Activated T-cell treated with anti-CD3 and anti-CD28 coated beads for 24 hours (primary cell): ENCODE measurements at places on chromosomes 5 and 9.

DNA sequence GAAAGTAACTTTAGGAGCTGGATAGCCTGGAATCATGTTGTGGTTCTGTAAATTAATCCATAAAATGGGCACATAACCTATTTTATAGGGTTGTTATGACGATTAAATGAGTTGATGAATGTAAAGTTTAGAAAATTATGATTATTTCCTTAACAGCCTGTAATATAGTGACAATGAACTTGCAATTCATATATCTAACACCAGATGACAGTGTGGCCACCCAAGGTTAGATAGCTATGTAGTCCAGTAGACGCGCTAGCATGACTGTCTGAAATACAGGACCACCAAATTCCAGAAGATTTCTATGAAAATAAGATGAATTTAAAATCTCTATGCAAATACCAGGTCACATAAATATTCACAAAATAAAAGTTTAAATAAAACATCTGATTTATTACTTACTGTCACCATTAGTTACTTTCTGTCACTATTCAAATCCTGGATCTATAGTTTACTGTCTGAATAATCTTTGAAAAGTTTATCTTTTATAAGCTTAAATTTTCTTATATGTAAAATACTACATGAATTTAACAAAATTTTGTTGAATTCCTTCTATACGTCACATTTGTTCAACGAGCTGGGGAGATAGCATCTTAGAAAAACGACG, 26.1 kb upstream of the MACIR start:
- DNase-seq, result no peak

GRCh38 chr5:7802855-7803254, 48.1 kb downstream of the CFAP90 start:
- DNase-seq, result no peak

GRCh38 chr9:129412814-129413536, 207.9 kb downstream of the C9orf50 start:
- DNase-seq, result peak; percentile 22

- DNase-seq, result no peak
Measured at GRCh38 chr5:88732181-88732633, 150.8 kb downstream of the MEF2C start.

DNA sequence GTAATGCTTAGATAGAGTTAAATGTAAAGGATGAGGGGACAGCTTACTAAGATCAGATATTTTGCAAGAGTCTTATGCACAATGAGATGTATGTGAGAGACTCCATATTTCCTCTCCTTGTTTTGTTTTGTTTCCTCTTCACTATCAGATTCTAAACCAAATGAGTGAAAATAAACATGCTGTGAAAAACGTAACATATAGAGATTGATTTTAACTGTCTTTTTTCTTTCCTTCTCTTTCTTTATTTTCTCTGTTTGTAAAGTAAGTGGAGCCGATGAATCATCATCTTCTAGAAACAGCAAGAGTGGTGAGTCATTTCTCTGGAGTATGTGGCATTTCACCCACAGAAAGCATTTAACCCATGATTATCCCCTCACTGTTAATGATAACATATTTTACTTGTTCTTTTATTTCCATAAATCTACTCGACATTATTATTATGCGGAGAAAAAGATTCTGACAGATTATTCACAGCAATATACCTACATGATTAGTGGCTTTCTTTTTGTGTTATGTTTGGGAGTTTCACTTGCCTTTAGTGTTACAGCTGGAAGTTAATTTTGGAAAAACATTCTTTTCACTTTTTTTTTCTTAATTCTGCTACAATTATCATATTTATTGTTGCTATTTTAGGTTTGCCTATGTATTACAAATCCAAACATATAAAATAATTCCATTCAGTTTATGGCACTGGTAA, 2.1 kb upstream of the ANXA1 start:
- no peak for DNase-seq

DNA sequence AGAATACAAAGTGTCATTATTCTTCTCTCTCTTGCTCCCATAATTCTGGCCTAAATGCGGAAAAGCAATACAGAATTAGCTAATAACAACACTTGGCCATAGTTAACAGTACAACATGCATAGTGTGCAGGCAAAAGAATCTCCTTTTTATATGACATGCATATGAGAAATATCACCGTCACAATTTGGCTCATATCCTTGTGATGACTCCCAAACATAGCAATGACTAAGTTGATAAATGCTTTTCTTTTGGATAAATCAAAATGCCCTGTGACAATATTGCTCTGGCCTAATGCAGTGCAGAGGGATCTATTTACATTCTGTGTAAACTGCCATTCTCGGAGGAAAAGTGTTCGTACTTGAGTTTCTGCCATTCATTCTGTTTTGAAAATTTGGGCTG, 121.9 kb upstream of the GHR start:
- no peak for DNase-seq

DNA sequence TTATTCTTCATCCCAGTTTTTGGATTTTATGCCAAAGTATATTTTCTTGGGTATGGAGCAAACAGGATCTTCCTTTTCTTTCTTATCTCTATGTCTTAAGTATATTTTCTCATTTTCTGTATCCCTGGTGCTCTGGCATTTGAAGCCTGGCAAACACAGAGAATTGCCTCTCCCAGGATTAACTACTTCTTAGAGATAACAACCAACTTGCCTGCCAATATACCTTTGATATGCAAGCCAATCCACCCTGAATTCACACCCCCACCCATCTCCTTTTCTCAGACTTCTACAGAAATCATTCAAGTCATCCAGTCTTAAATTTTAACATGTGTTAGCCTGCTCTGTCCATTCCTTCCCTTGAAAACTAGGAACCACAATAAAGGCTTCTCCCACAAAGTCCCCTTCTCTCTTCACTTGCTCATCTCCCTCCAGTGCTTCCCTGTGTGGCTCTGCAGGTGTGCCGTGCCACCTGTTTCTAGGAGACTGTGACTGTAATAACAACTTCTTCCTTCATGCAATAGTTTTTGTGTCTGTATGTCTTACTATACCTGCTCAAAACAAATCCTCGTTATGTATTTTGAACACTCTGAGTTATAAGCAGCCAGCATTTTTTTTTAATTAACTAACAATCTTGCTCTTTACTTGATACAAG, 649.7 kb upstream of the RIOK2 start:
- DNase-seq, result no peak

DNA sequence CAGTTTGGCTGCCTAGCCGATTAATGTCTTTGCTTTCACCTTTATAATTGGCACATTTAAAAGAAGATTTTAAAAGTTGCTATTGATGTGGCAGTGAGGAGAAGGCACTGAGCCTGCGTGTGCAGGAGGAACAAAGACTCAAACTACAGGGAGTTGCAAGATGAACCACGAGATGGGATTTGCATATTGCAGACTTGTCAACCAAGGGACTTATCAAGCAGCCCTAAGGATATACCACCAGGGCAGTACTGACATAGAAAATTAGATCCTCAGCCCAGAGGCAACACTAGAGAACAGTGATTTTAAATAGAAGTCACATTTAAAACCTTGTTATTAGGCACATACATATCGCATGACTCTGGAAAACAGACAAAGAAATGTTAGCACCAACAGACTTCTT, 342.6 kb downstream of the GLIS3 start:
- DNase-seq, result no peak

DNA sequence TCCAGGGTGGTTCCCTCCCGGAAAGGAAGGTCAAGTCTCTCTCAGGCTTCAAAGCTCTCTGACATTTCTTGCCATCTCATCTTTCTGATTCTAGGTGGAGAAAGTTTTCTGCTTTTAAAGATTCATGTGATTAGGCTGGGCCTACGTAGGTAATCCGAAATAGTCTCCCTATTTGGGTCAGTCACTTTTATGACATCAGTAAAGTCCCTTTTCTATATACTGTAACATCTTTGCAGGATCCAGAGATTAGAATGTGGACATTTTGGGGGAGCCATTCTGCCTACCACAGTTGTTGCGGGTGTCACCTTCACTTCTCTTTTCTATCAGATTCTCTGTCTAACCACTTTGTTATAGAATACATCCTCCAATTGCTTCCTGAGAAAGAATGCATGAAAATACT, 1.9 kb upstream of the RNF180 start:
- no peak for DNase-seq

DNA sequence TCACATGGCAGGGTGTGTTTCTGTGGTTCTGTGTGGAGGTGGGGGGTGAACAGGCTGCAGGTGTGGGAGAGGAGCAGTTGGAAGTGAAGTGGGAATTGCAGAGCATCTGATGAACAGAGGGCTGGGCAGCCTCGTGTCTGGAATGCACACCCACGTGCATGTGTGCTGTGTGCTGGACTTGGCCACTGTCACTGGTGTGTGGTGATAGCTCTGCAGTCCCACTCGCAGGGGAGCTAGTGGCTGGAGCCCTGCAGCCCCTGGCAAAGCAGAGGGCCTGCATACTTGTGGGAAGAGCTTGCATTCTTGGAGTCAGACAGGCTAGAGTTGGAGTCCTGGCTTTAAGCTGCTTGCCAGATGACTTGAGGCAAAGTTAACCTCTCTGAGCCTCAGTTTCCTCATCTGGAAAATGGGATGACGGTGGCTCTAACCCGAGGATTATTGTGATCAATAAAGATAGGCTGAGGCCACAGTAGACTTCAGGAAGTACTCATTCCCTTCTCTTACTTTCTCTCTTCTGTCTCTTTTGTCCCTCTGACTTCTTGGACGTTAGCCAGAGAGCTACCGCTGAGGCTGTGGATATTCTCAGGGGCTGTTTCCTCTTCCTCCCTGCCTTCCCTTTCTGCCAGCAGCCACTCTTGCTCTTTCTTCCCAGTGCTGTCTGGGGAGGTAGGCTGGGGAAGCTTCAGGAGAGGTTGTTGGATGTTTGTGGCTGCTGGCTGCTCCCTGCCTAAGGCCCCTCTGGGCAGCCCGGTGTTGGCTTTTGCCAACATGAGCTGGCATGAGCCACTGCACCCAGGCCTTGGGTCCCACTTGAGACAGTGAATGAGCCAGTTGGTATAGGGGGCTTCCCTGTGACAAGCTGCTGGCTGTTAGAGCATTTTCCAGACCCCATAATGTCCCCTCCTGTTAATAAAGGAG, 18.3 kb downstream of the PSAT1 start:
- DNase-seq, result no peak

DNA sequence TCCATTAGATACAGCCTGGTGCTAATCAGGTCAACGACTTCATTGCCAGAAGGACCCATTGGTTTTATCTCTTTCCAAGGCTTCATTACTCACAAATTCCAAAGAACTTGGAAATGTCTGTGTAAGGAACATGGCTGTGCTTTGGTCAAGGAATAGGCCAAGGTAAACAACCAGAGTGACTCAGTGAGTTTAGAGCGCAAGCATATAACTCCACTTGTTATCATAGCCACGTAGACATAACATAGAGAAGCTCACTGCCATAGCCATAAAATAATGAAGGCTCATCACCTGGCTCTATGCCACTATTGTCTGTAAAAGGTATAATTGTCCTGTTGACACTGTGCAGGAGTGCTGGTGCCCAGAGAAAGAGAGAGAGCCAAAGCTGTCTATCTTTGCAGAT, 139.3 kb upstream of the PLCXD3 start:
- no peak for DNase-seq

DNA sequence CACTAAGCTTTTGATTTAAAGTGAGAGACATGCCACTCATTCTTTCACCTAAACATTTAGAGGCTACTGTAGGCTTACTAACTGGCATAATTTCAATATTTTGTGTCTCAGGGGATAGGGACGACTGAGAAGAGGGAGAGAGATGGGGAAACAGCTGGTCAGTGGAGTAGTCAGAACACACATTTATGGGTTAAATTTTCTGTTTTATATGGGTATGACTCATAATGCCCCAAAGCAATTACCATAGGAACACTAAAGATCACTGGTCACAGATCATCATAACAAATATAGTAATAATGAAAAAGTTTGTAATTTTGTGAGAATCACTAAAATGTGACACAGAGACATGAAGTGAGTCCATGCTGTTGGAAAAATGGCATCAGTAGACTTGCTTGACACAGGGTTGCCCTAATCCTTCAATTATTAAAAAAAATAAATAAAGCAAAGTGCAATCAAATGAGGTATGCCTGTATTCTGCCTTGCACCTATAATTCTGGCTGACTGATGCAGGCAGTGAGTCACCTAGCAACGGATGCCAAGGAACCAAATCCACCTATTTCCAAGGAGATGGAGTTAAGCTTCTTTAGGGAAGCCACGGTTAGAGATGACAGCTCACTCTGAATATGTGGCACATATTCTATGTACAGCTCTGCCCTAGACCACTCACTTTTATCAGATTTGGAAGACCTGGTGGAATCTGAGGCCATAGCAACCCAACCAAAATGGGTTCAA, 166.1 kb downstream of the MARCHF11 start:
- DNase-seq, result no peak
